ENCODE measurements at places on chromosomes 13 and 19.

- no peak overlapping the region for H3K4me3 ChIP-seq
- no peak for DNase-seq
- no peaks in the 10 kb centered on the region for H3K27me3 ChIP-seq
- no peak overlapping the region for H3K27ac ChIP-seq
- H3K36me3 ChIP-seq, result no peaks in the 10 kb centered on the region
- H3K4me1 ChIP-seq, result no peaks in the 10 kb centered on the region
Observed at GRCh38 chr19:47322058-47322457, 9.9 kb upstream of the C5AR2 start.

GRCh38 chr19:45468159-45468651, 409 bp downstream of the FOSB start:
- H3K27ac ChIP-seq, result peak overlapping the region; percentile 84
- peak overlapping the region; percentile 82 for H3K4me3 ChIP-seq
- H3K4me1 ChIP-seq, result peaks cover 46% of the 10 kb centered on the region

- H3K27ac ChIP-seq, result no peak overlapping the region
- no peaks in the 10 kb centered on the region for H3K27me3 ChIP-seq
- no peaks in the 10 kb centered on the region for H3K36me3 ChIP-seq
- no peak for DNase-seq
- no peaks in the 10 kb centered on the region for H3K4me1 ChIP-seq
Observed at GRCh38 chr19:30118760-30119159, 176.7 kb downstream of the URI1 start.

GRCh38 chr13:106696719-106697118, 128.8 kb upstream of the ARGLU1 start:
- H3K27me3 ChIP-seq, result no peaks in the 10 kb centered on the region
- H3K4me1 ChIP-seq, result no peaks in the 10 kb centered on the region

All from spinal cord (tissue), 10 donors.